ENCODE measurements at places on chromosomes 11 and 22. TPM values are rescaled to one million over a fixed set of nuclear protein-coding genes. Genes with fewer than 3 reads are reported as not detected.
A peak's percentile ranks its signal among the peaks of the same experiment; 100 is the strongest.

- H3K36me3 ChIP-seq: no peaks in the 10 kb centered on the region
- DNase-seq: no peak
- no peak overlapping the region for H3K27ac ChIP-seq
- no peaks in the 10 kb centered on the region for H3K4me1 ChIP-seq
- no peak overlapping the region for H3K4me3 ChIP-seq
- no peaks in the 10 kb centered on the region for H3K27me3 ChIP-seq
Measured at GRCh38 chr11:131993246-131993645, 622.8 kb downstream of the NTM start.

- no peaks in the 10 kb centered on the region for H3K36me3 ChIP-seq
- no peaks in the 10 kb centered on the region for H3K27me3 ChIP-seq
- H3K4me1 ChIP-seq: peaks cover 20% of the 10 kb centered on the region
Measured at GRCh38 chr22:24460418-24461089, 33.2 kb downstream of the ADORA2A start.

GRCh38 chr11:124195189-124195734 is 12.1 kb downstream of the OR10D3 start:
- H3K36me3 ChIP-seq: no peaks in the 10 kb centered on the region
- H3K4me3 ChIP-seq: no peak overlapping the region
- DNase-seq: peak; percentile 62

DNA sequence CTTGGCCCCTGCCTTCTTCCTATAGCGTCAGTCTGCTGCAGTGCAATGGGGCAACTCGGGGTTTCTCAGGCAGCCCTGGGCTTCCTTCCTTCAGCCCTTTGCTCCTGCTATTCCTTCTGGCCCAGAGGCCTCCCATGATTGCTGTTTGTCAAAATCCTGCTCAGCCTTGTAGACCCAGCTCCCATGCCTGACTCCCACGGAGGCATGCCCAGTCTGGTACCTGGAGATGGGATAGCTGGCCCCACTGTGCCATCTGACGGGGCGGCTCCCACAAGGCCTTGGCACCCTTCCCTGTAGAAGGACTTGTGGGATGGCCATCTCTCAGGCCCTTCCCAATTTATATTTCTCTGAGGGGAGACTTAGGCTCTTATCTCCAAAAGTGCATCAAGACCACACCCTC is 590 bp upstream of the CD6 start:
- no peak for DNase-seq
- no peaks in the 10 kb centered on the region for H3K4me1 ChIP-seq
- H3K4me3 ChIP-seq: no peak overlapping the region
- H3K36me3 ChIP-seq: no peaks in the 10 kb centered on the region

- H3K4me1 ChIP-seq: no peaks in the 10 kb centered on the region
- H3K27me3 ChIP-seq: no peaks in the 10 kb centered on the region
- no peaks in the 10 kb centered on the region for H3K36me3 ChIP-seq
Measured at GRCh38 chr11:28911829-28912228, 803.6 kb downstream of the METTL15 start.

GRCh38 chr11:30707110-30707509 is 121.0 kb upstream of the MPPED2 start:
- no peak for DNase-seq
- H3K27ac ChIP-seq: no peak overlapping the region
- H3K36me3 ChIP-seq: no peaks in the 10 kb centered on the region
- H3K4me1 ChIP-seq: no peaks in the 10 kb centered on the region
- no peak overlapping the region for H3K4me3 ChIP-seq

- no peak overlapping the region for H3K27ac ChIP-seq
- no peaks in the 10 kb centered on the region for H3K4me1 ChIP-seq
- H3K27me3 ChIP-seq: no peaks in the 10 kb centered on the region
- DNase-seq: no peak
Measured at GRCh38 chr22:20909543-20910303, 7.5 kb upstream of the CRKL start.

DNA sequence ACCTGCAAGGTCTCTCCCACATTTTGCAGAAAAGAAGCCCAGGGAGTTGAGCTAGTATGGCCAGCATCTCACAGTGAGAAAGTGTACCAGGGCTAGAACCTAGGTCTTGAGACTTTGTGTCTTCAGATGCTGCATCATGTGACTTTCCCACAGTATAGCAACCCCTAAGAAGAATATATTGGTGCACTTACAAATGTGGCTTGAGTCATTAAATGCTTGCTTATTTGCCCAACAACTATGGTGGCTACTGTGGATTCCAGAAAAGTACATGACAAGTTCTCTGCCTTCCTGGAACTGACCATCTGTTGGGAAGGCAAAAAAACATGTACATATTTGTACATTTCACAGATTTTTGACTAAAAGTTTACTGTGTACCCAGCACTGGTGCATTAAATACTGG is 55.0 kb downstream of the POLD3 start:
- H3K36me3 ChIP-seq: no peaks in the 10 kb centered on the region
- H3K27me3 ChIP-seq: no peaks in the 10 kb centered on the region
- DNase-seq: no peak
- no peaks in the 10 kb centered on the region for H3K4me1 ChIP-seq
- no peak overlapping the region for H3K27ac ChIP-seq

GRCh38 chr11:73330569-73331093 is 22.6 kb downstream of the ARHGEF17 start:
- H3K27me3 ChIP-seq: no peaks in the 10 kb centered on the region
- H3K36me3 ChIP-seq: no peaks in the 10 kb centered on the region
- DNase-seq: peak; percentile 77
- H3K4me3 ChIP-seq: no peak overlapping the region
- peaks cover 59% of the 10 kb centered on the region for H3K4me1 ChIP-seq

- no peaks in the 10 kb centered on the region for H3K36me3 ChIP-seq
- H3K27me3 ChIP-seq: no peaks in the 10 kb centered on the region
- H3K4me3 ChIP-seq: no peak overlapping the region
- H3K27ac ChIP-seq: no peak overlapping the region
Measured at GRCh38 chr11:127137771-127138280, 137.3 kb upstream of the KIRREL3 start.

- no peak overlapping the region for H3K4me3 ChIP-seq
- peaks cover 30% of the 10 kb centered on the region for H3K4me1 ChIP-seq
- no peak for DNase-seq
- peaks cover 5% of the 10 kb centered on the region for H3K36me3 ChIP-seq
- no peaks in the 10 kb centered on the region for H3K27me3 ChIP-seq
- peak overlapping the region; percentile 3 for H3K27ac ChIP-seq
Measured at GRCh38 chr11:57327721-57328120, 3.0 kb upstream of the TNKS1BP1 start.

The PKDREJ gene
- total RNA-seq: 0.05 TPM

The NPAT gene
- total RNA-seq: 29.5 TPM

The ADAMTS15 gene
- 0.20 TPM for total RNA-seq

The MB gene
- total RNA-seq: 0.77 TPM
